ENCODE measurements at places on chromosomes 2 and 18.

GRCh38 chr2:888211-888801 is 62.3 kb upstream of the SNTG2 start:
- no peak for DNase-seq

- DNase-seq = no peak
Measured at GRCh38 chr2:9508931-9509330, 34.6 kb downstream of the IAH1 start.

- DNase-seq = no peak
Measured at GRCh38 chr2:224407241-224407701, 5.4 kb upstream of the FAM124B start.

GRCh38 chr2:34316788-34317187 is 717.7 kb upstream of the FAM98A start:
- no peak for DNase-seq

DNA sequence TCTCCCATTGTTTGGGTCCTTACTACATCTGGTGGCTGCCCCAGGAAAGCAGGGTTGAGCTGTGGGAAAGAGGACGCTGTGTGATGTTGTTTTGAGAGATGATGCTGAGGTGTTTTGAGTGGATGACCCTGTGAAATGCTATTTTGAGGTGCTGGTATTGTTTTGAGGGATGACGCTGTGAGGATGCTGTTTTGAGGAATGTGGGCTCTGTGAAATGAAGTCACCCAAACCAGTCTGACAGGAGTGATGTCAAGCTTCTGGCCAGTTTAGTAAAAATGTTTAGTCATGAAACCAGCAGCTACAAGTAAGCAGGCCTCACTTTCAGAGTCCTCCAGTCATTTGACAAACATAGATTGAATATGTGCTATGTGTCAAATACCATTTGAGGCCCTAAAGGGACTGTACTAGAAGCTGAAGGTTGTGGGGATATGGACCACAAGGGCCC is 16.1 kb upstream of the PUM2 start:
- DNase-seq = peak; percentile 64

DNA sequence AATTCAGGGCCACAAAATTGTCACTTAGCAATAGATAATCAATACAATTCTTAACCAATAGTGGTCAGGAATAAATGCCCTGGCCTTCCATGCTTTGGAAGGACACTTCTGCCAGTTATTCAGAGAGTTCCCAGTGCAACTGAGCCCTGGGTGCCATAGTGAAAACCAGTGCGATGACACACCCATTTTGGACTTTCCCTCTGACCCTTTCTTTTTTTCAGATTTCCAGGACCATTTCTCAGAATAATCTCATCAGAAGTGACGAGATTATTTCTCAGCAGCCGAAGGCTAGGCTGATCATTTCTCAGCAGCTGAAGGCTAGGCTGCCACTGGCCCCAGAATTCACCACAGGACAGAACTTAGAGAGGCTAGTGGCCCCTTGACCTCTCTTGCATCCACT is 106.6 kb upstream of the MYCN start:
- DNase-seq = no peak

GRCh38 chr2:135055182-135055786 is 3.2 kb downstream of the RAB3GAP1 start:
- no peak for DNase-seq

DNA sequence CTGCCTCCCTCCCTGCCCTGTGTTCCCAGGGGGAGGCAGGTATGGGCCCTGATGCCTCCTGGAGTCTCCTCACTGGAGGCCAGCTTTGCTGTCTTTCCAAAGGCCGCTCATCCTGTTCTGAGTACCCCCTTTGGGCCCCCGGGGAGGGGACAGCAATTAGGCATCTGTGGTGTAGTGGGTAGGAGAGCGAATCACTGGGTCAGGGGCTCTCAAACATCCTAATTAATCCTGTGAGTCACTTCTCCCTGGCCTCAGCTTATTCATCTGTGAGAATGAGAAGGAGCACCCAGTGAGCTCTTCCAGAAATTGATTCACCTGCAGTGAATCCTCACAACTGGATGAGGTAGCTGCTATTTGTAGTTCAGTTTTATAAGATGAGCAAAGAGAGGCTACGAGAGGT is 16.4 kb downstream of the TET3 start:
- peak; percentile 64 for DNase-seq

DNA sequence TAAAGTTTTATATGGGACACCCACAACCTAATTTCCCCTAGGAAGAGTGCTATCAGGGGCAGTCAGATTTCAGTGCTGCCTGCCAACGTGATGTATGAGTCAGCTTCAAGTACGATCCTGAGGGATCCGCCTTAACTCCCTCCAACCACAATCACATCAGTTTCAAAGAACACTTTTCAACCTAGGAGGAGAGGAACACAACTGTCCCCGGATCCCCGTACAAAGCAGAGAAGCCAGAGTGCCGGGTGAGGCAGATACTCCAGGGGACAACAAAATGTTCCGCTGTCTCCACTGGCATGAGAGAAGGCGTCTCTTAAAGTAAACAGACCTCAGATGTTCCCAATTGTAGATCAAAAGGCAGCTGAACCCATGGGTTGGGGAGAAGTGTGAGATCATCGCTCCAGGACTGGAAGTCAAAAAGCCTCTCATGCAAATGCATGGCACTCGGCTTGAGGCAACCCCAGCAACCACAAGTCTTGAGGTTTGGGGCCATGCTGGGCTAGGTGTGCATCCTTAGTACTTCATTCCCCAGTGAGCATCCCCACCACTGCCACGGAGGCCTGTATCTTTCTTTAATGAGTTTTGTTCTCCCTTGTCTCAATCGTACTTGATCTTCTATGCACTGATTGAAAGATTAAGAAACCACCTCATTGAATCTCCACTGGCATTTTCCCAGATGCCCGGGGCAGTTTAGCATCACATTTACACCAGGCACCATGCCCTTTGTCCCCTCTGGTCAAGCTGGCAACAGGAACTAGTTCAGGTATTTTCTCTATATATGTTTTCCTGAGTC is 91.0 kb upstream of the CCBE1 start:
- no peak for DNase-seq

GRCh38 chr2:128287780-128288735 is 30.6 kb downstream of the HS6ST1 start:
- DNase-seq = no peak

- DNase-seq = no peak
Measured at GRCh38 chr2:199668645-199669044, 182.3 kb downstream of the FTCDNL1 start.

GRCh38 chr2:17326717-17327116 is 191.5 kb downstream of the RAD51AP2 start:
- no peak for DNase-seq
